Activated T-cell treated with anti-CD3 and anti-CD28 coated beads for 4 hours (primary cell): ENCODE measurements at places on chromosomes 2 and 18.
A peak's percentile ranks its signal among the peaks of the same experiment; 100 is the strongest.

- no peak for DNase-seq
These were observed 31.3 kb downstream of the TRAK2 start for GRCh38 chr2:201419986-201420385.

- DNase-seq: no peak
These were observed 13.9 kb upstream of the TANK start for GRCh38 chr2:161146209-161146775.

GRCh38 chr2:218956039-218956438 lies 3.4 kb upstream of the CDK5R2 start:
- no peak for DNase-seq

DNA sequence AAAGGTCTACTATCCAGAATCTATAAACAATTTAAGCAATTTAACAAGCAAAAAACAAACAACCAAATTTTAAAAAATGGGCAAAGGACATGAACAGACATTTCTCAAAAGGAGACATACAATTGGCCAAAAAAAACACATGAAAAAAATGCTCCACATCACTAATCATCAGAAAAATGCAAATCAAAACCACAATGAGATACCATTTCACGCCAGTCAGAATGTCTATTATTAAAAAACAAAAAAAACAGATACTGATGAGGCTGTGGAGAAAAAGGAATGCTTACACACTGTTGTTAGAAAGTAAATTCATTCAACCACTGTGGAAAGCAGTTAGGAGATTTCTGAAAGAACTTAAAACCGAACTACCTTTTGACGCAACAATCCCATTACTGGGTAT lies 66.4 kb upstream of the SESTD1 start:
- DNase-seq: no peak

GRCh38 chr2:223635080-223635479 lies 32.9 kb upstream of the SCG2 start:
- DNase-seq: no peak

DNA sequence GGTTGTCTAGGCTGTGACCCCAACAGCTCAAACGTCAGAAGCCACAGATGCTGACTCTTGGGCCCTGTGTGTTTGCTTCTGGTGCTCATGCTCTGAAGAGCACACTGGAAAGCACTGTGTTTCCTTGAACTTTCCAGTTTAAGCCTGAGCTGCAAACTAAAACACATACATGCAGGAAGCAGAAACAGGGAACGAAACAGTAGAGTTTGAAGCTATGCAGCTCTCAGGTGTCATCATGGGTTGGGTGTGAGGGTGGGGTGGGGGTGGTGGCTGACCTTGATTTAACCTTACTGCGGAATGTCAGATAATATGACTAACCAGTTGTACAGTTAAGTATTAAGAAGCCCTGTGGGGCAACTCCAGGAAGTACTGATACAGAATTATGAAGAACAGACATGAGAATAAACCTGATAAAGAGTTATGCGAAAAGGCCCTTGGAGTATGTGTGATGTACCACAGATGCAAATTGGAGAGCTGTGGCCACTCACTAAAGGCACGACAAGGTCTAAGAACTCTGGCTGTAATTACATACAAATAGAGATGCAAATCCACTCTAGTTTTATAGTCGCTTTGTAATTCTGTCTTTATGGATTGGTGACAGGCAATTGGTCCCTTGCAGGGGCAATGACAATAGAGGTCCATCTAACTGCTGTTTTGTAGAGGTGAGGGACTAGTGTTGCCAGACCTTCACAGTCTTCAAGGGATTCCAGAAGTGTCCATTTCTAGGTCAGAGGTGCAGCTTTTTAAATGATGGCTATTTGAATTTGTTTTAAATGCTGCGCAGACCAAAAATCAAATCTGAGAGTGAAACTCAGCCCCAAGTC lies 273.1 kb downstream of the NAPG start:
- DNase-seq: no peak

DNA sequence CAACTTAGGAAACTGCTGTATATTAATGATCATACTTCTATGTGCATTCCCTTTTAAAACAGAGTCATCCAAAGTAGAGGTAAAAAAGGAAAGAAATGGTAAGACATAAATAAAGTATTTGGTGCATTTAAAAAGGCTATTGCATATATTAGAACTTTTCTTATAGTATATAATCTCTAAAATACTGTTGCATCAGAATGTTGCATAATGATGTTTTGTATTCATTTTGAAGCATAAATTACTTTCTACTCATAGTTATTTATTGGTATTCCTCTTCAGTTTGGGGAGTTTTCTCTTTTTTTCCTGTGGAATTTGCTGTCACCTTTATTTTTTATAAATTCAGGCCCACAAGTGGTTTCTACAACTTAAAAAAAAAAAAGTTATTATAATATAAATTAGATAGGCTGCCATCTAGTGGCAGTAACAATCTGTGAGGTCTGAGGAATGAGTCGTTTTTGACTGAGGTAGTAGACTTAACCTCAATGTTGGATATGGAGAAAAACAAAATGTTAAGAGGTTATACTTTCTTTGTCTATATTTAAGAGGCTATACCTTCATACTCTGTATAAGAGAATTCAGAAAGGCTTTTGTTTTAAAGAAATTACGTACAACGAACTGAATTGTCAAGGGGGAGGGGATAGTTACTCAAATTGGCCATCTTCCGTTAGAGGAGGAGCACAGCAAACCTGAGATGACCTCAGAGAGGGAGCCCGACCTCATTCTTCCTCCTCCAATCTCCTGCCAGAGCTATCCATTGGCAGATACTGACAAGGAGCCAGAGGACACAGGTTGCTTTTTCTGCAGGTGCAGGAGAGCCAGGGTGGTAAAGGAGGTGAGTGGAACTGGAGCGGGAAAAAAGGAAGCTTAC lies 23.8 kb downstream of the ANKAR start:
- peak; percentile 32 for DNase-seq

- no peak for DNase-seq
These were observed 448.4 kb upstream of the GCFC2 start for GRCh38 chr2:76159042-76159648.

GRCh38 chr2:137208431-137208891 lies 443.1 kb downstream of the THSD7B start:
- no peak for DNase-seq

DNA sequence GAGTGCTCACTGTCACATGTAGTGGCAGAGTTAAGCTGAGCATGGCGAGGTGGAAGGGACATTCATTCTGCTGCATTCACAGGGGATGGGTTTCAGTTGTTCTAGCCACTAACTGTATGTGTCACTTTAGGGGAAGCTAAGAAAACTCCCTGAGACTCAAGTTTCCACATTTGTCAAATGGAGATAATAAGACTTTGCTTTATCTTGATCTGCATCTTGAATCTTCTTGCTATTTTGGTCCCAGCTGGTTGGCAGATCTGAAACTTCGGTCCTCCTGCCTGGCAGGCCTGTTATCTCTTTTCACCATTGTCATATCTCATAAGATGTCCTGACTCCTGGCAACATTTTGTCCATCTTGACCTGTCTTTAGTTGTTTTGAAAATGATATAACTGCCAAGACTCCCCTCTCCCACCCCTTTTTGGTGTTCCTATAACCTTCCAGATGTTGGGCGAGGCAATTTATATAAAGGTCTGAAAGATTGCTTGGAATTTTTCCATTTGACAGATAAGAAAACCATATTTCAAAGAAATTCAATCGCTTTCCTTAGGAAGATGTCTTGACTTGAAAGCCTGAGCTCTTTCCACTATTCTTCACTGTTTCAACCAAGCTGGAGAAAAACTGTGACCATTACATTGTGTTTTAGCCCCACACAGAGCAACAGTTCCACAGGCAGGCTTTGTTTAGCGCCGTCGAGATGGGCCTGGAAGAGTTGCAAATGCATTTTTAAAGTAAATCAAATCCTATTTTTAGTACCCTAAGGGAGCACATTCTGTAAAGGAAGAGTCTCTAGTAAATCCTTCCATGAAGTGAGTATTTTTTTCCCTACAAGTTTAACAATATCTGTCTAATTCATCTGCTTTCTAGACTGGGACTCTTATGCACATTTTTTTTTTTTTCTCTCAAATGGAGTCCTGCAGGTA lies 33.4 kb downstream of the MYCN start:
- no peak for DNase-seq

DNA sequence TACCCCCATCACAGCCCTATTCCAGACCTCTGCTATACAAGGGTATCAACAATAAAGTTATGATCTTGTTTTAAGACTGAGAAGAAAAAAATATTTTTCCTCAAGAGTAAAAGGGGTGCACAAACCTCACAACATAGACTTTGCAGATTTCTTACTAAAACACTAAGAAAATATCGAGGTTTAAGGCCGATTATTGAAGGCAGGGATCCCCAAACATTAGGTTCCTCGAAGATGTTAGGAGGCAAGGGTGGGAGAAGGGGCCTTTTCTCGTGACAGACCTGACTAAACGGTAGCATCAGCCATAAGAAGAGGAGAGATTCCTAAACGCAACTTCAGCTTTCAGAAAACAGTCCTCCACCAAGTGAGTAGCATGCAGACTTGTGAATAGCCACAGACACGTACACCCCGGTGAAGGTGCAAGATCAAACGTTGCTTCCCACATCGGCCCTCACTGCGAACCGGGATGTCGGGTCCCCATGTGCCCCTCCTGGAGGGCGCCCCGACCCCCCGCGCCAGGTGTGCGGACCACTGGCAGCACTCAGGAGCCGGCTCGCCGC lies 678 bp downstream of the PIAS2 start:
- peak; percentile 27 for DNase-seq

DNA sequence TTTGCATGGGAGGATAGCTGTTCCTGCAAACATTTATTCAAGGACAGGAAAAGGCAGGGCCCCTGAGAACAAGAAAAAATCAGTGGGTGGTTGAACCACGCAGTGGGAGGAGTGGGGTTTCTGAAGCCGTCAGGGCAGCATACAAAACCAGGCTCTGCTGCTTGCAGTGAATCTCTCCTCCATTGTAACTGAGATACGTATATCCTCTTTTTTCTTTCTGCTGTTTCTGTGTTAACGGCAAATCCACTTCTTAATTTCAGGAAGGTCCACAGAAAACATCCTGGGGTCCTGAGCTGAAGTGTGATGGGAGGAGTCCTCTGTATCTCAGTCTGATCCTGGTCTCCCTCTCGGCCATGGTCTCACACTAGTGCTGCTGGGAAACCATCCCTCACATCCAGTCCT lies 27.2 kb upstream of the KCNF1 start:
- no peak for DNase-seq

DNA sequence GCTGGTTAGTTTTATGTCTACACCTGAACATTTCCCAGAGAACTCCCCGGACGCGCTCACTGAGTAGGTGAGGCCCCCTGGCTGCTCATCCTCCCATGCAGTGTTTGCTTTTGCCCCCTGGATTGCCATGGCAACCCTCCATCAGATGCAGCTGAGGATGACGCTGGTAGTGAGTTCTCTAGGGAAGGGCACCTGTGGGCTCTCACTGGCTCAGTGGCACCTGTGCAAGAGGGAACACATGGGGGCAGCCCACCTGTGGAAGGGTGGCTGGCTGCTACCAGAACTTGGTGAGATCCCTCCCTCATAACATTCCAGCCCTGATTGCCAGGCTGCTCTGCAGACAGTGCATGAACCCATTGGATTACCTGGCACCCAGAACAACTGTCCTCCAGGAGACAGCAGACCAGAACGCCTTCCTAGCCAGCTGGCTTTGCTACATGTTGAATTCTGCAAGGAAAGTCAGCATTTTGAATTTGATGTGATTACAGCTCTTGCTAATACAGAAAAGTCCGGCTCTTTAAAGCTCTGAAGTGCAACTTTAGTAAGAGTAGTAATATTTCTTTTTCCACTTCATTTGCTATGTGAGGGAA lies 21.7 kb downstream of the COA5 start:
- no peak for DNase-seq

- DNase-seq: no peak
These were observed 841.0 kb upstream of the ID2 start for GRCh38 chr2:7840651-7841380.

DNA sequence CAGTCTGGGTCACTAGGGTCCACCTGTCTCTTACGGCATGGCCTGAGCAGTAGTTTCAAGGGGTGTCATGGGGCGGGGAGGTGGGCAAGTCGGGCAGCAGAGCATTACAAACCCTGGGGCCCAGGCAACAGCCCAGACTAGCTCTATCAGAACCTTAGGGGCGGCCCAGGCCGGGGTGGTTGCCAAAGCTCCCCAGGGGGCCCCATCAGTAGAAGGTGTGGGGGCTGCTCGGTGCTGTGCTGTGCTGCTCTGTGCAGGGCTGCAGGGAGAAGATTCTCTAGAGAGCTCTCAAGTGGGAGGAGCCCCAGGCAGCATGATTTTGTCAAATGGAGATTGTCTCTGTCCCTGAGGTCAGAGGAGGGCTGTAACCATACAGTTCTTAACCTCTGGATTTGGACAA lies 36.4 kb upstream of the SLC14A1 start:
- no peak for DNase-seq

- no peak for DNase-seq
These were observed 46.4 kb downstream of the GAD1 start for GRCh38 chr2:170863087-170863486.

DNA sequence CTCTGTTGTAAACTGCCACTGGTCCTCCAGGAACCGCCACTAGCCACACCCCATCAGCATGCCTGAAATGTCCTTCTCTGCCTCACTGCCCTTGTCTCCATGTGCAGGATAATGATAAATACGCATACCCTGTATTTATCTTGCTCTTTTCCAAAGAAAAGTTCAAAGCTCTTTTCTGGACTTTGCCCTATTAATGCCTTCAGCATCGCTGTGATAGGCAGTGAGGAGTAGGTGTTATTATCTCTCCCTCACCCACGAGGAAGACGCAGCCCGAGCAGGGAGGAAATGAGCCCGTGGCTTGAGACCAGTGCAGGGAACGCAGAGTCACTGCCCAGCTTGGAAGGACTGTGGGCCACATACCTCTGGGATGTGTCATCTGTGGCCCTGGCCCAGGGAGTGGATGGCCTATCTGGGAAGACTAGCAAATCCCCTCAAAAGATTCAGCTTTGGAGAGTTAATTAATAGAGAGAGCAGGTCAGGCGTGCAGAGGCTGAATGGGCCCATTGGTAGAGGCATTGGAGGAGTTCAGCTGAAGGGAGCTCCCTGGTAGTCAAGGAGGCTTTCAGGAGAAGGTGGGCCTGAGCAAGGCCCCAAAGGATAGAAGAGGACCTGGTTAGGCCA lies 39.5 kb upstream of the MCFD2 start:
- no peak for DNase-seq

DNA sequence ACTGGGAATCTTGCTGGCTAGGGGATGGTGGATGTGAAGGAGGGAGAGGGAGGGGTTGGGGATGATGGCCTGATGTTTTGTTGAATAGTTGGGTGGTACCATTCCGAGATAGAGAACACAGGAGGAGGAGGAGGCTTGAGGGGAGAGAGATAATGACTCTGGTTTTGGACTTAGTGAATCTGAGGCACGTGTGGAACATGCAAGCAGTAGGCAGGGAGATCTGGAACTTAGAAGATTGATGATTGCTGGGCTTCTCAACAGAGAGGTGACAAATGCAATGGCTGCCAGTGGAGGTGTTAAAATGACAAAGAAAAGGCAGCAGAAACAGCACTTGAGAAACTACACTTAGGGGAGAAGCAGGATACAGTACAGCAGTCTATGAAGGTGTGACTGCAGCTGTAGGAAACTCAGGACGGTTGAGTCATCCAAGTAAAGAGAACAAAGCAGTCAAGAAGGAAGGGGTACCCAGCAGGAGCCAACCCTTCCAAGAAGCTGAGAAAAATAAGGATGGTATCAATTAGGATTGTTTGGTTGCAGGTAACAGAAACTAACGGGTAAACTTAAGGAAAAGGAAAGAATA lies 221.4 kb upstream of the FBXO11 start:
- no peak for DNase-seq
